ENCODE measurements at places on chromosomes 5 and 9.

DNA sequence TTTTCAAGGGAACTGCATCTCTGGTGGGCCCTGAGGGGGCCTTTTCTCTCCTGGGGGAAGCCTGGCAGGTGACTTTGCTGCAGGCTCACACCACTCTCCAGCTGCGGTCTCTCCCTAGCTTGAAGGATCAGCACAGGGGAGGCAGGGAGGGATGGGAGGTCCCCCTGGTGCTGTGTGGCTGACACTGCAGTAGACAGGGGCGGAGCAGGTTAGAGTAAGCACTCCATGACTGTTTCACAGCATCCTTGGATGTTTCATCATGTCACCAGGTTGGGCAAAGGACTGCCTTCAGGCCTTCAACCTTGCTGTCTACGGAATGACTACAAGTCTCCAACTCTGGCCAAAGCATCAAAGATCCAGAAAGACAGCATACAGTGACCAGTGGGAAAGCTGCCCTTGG lies 470.7 kb downstream of the CDK5RAP2 start:
- no peak for DNase-seq

DNA sequence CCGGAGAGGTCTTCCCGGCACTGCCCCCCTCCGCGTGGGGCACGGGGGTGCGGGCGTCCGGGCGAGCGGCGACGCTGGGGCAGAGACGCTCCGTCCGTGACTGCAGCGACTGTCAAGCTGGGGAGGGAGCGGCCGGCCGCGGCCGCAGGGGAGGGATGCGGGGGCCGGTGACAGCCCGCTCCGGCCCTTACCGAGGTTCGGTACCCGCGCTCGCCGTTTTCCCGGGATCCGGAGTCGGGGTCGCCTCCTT lies 400 bp downstream of the KDM4C start:
- DNase-seq, result no peak

GRCh38 chr9:9045572-9045971 lies 1246.0 kb upstream of the DMAC1 start:
- no peak for DNase-seq

GRCh38 chr9:90546200-90546599 lies 96.4 kb downstream of the DIRAS2 start:
- DNase-seq, result peak; percentile 2

GRCh38 chr5:171080186-171080938 lies 218.5 kb downstream of the RANBP17 start:
- DNase-seq, result no peak

DNA sequence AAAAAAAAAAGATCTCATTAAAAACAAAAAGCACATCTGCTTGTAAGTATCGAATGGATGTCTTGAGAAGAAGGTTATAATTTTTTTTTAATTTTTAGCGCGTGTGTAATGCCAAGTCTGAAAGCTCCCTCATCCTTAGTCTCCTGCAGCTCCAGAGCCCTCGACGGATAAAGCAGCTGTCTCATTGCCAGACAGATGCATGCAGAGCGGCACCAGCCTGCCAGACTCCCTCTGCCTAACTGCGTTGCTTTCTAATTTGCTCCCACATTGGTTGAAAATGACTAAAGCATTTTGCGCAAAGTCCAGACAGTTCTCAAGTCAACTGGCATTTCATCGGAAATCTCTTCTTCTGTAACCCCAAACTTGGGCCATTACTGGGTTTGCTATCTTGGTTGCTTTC lies 29.4 kb downstream of the OLFM1 start:
- no peak for DNase-seq

DNA sequence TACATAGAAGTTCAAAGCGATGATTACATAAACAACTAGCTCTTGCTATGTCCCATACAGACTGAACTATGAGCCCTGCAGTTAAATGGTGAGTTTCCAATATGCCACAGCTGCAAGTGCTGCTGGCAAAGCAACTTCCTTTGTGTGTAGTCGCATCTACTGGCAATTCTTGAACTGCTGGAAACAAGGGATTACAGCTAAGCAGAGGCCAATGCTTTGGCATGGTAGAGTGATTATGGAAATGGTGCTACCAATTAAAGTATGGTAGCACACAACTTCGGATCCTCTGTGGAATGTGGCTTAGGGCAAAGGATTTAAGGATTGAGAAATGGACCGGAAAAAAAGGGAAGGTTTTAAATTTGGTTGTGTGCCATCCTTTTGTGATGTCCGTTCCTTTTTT lies 856.6 kb downstream of the MAT2B start:
- no peak for DNase-seq

GRCh38 chr5:174735498-174736330 lies 11.3 kb downstream of the MSX2 start:
- no peak for DNase-seq

- DNase-seq, result peak; percentile 23
Measured at GRCh38 chr5:6745706-6746222, 32.5 kb downstream of the TENT4A start.

DNA sequence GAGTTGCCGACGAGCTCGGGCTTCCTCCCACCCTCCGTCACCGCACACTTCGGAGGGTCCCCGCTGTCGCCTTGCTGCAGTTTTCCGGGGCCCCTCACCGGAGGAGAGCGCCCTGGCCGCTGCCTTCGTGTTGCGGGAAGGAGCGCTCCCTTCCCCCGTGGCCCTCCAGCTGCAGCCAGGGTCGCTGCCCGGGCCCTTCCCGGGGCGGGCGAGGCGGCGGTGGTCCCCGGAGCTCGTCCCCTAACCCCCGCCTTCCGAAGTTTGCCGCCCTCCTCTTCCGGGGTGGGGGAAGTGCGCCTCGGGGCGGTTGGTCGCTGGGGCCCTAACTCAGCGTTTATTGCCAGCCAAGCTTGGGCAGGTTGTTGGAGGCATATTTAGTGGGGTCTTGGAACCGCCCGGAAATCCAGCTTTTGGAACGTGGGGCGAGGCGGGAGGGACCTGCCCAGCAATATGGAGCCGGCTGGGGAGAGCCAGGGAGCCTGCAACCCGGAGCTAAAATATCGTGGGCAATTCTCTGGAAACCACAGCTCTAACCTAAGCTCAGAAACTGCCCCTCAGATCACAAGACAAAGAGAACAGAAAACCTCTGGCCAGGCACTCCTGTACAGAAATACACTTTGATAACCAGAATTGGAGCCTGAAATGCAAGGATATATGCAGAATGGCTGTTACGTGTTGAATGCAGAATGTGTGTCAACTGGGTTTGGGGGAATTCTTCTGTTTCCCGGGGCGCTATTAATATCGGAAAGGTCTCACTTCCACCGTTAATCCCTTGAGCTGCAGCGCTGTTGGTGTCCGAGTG lies 890 bp downstream of the PIK3R1 start:
- DNase-seq, result no peak

GRCh38 chr9:98096091-98096490 lies 22.9 kb downstream of the TRIM14 start:
- DNase-seq, result no peak

DNA sequence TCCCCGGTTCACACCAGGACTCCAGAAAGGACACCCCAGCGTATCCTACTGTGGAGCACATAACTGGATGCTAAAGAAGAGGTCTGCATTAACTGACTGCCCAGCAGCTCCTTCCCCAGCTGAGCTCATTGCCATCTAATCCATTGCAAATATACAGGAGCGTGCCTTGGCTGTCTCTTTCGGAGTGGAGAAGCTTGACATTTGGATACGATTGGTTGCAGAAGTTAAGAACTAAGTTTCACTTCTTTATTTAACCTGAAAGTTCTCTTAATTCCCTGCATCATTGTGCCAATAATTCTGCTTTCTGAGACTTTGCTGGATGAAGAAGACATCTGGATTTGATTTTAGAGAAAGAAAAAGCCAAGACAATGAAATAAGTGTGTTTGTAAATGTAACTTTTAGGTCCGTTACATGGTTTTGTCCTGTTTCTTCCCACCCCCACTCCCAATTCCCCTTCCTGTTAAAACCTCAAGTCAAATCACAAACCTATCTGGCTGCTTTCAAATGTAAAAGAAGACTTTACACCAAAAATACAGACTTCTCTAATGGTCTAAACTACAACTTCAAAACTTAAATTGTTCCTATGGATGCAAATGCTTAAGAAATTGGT lies 33.9 kb downstream of the TAS2R1 start:
- DNase-seq, result peak; percentile 0

DNA sequence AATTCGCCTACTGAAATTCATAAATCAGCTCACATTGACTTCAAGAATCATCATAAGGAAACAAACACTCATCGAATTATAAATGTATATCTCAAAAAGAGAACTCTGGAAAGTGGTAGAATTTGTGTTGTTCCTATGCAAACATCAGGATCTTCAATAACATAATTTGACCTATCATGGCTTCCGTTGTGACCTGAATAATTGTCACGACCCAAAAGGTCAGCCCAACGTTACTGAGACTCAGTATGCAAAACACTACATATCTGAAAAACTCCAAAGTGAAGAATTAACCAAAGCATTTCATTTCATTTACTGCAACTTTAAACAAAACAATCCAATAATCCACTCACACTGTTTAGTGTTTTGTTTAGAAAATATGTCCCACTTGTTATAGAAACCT lies 1.2 kb downstream of the RAPGEF6 start:
- no peak for DNase-seq

GRCh38 chr5:141516672-141517025 lies 27.8 kb downstream of the PCDHGC5 start:
- DNase-seq, result no peak

GRCh38 chr9:114691046-114691955 lies 9.3 kb upstream of the TEX48 start:
- peak; percentile 69 for DNase-seq

- no peak for DNase-seq
Measured at GRCh38 chr5:79181419-79182022, 54.4 kb upstream of the JMY start.

- no peak for DNase-seq
Measured at GRCh38 chr9:27338527-27338903, 41.6 kb upstream of the EQTN start.

- no peak for DNase-seq
Measured at GRCh38 chr9:124265551-124265950, 7.8 kb downstream of the NEK6 start.

- no peak for DNase-seq
Measured at GRCh38 chr5:82909771-82910170, 167.4 kb downstream of the TMEM167A start.

GRCh38 chr5:160434022-160434531 lies 12.4 kb downstream of the PTTG1 start:
- DNase-seq, result no peak

DNA sequence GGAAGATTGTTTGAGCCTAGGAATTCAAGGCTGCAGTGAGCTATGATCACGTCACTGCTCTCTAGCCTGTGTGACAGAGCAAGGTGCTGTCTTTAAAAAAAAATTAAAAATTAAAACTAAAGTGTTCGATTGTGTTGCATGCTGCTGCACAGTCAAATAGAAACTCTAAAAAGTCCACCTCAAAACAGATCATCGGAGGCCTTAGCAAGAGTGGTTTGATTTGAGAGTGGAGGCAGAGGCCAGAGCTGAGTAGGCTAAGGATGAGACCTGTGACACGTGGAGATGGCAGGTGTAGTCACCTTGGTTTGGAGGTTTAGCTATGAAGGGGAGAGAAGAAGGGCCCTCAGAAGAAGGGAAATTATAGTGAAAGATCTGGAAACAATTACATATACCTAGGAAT lies 2.8 kb upstream of the PTPDC1 start:
- DNase-seq, result no peak

Measured in amniotic stem cell (primary cell).